ENCODE measurements at places on chromosomes 7 and 10.

- no peak for DNase-seq
Measured at GRCh38 chr10:124703372-124703771, 40.8 kb downstream of the FAM53B start.

DNA sequence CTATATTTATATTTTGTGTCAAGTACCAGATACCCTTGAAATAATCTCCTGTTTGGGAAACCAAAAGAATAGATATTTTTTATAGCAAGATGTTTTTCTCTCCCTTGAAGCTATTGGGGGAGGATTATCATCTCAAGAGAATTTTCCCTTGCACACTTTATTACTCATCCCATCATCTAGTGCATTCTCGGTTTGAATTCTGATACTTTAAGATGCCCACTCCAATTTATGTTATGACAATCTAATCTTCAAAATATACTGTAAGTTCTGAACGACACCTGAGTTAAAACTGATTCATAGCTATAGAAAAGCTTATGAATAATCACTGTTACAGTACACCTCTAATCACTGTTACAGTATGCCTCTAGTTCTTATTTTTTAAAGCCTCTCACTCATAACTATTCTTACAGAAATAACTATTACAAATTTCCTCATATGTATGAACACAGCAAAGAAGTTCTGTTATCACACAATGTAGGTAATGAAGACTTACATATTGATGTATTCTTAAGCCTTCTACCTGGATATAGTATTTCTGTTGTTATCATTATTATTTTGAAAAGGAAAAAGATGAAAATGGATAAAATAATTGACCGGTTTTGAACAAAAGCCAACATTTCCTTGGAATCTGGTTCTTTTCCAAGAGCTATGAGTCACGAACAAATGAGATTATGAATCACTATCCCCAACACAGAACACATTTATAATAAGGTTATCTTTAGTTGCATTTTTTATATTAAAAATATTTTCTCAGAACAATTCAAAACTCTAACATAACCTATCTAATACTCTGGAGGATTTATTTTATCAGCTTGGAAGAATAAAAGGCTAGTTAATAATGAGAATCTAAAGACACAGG lies 72.3 kb upstream of the FAM13C start:
- DNase-seq = no peak

GRCh38 chr7:45229156-45229920 lies 71.7 kb downstream of the RAMP3 start:
- no peak for DNase-seq

DNA sequence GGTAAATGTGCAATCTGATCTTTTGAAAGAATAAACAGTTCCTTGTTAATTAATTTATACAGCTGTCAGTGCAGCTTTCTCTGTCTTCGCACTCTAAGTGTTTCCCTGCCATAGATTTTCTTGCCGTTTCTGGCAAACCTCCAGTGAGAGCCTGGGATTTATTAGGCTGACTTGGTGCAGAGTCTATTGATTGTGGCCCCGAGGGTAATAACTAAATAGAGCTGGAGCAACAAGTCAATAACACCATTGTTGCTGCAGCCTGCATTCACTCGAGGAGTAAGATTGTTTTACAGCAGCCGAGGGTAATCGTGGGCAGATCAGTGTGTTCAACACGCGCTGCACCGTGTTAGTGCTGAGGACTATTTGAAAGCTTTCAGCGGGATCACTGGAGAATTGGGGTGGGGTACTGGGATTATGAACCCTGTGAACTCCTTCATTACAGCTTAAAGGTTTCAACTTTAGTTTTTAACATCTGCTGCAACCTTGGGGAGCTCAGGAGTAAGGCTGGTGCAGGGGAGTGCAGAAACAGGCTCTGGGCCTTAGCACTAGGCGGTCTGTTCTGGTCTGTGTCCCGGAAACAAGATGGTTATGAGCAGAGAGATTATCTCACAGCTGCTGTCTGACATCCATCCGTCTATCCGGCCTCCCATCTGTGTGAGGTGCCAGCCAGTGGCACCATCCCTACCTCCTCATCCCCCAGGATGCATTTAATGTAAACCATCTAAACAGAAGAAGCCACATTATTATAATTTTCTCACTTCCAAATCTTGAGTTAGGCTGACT lies 174.0 kb upstream of the TCF7L2 start:
- DNase-seq = no peak

DNA sequence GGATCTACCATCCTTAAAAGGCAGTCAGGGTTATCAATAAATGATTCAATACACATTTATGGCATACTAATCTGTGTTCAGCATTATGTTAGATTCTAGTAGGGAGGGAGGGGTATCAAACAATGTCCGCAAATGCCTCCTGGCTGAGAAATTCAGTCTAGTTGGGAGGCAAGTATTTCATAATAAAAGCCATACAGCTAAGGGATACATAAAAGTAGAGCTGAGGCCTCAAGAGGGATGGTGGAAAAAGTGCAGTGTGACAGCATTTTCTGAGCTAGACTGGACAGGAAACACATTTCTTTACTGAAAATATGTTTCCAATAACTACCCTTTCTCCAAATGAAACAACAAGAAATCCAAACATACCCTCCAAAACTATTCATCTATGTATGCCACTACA lies 152.8 kb upstream of the LRRN3 start:
- no peak for DNase-seq

DNA sequence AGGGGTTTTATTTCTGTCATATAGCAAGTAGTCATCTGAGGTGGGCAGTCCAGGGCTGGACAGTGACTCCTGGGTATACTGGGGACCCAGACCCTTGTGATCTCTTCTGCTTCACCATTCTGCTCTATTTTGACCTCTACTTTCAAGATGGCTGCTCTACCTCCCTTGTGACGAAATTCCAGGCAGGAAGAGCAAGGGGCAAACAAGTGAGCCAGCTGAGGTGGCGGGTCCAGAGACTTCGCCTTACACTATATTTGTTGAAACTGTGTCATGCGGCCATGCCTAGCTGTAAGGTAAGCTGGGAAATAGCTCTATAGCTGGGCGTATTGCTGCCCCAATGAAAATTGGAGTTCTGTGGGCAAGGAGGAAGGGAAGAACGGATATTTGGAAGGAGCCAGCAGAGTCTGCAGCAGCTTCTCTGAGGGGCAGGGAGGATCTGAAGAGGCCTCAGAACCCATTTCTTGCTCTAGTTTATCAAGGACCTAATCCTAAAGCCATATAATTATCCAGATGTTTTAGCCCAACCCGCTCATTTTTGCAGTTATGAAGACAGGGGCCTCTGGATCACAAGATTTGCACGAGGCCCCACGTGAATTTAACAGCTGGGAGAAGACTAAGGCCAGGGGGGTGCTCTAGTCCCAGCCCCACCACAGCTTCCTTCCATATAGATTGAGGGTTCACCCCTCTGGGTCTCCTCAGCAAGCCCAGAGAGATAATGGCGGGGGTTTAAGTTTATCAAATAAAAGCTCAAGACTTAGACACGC lies 7.7 kb upstream of the CPA1 start:
- no peak for DNase-seq

- no peak for DNase-seq
Measured at GRCh38 chr10:32929634-32930033, 28.4 kb downstream of the ITGB1 start.

DNA sequence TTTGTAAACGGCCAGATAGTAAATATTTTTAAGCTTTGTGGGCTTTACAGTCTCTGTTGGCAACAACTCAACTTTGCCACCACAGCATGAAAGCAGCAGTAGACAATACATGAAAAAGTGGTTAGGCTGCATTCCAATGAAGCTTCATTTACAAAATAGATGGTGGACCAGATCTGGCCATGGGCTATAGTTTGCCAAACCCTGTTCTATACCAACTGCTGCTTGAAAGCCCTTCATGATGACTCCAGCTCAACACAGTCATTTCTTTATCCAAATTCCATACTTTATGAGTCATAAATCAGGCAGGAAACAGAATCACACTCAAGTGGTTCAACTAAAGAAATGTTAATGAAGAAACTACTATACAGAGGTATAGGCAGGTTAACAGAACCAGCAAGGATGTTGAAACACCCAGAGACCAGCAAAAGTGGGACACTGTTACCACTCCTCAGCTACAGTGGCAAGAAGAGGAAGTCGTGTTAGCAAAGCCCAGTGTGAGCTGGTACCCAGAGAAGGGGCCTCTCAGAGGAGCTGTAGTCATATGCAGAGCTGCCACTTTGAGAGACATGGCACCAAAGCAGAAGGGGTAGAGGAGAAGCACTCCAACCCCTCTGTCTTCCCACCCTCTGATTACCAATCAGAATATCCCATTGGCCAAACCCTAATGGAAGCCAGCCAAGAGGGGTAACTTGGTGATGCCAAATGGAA lies 72.5 kb downstream of the PRLHR start:
- no peak for DNase-seq

DNA sequence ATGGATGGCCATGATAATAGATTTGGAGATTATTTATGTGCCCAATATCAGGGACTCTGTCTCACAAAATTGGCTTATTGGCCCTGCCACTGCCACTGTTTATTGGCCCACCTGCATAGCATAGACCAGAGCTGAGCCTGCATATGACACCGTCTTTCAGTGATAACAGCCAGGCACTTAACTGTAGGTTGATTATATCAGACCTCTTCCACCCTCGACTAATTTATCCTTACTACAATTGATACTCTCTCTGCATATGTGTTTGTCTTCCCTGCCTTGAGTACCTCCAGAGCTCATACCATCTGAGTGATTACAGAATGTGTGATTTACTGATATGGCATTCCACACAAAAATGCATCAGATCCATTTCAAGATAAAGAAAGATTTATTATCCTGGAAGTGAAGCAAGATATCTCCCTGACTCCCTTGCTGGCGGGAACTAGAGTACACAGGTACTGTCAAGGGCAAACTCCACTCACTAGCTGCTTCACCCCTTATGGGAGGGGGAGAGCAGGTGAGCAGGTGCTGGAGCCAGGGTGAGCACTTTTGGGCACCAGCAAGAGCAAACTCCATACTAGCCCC lies 13.1 kb upstream of the SAMD9L start:
- DNase-seq = no peak

DNA sequence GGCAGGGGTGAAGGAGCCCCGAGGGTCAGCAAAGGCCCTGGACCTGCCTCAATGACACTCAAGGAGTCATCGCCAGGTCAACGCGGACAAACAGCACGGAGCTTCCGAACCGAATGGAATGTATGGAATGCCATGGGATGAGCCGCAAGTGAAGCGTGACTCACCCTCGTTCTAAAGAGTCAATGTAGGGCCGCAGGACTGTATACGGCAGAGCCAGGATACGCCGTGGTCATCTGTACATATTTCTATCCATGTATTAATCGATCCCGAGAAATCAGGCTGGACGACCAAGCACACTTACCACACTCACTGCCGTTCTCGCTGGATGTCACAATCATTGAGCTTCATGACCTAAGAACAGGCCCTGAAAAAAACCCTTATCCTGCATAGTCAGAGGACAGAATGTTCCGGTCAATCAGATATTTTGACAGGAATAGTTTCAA lies 4.3 kb downstream of the SNX8 start:
- no peak for DNase-seq

DNA sequence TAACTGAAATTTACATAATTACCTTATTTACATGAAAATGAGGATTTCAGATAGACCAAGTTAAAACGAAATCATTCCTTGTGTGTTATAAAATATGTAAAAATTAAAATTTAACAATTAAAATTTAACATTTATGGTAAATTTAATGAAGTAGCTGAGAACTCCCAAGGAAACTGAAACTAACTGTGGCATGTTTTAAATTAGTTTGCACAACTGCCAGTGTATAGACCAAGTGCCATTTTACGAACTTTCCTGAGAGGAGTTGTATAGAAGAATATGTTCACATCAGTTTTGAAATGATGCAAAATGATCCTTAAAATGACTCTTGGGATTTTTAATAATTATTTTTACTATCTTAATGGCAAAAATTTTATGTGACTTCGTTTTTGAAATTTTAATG lies 23.6 kb downstream of the PDLIM1 start:
- no peak for DNase-seq

DNA sequence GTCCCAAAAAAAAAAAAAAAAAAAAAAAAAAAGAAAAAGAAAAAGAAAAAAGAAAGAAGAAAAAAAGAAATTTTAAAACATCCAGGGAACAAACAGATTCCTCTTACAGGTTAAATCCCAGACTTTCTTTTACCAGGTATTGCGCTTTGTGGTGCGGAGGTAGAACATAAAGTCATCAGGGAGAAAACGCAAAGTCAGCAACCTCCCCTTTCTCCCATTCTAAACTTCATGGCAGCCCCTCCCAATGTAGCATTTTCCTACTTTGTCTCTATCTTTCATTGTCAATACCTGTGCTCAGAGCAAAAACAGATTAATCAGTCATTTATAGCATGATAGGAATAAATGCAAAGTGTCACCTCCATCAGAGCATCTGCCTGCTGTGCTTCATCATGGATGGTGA lies 299.7 kb downstream of the SFMBT2 start:
- DNase-seq = no peak

- DNase-seq = no peak
Measured at GRCh38 chr10:88733215-88733614, 26.6 kb upstream of the LIPN start.

DNA sequence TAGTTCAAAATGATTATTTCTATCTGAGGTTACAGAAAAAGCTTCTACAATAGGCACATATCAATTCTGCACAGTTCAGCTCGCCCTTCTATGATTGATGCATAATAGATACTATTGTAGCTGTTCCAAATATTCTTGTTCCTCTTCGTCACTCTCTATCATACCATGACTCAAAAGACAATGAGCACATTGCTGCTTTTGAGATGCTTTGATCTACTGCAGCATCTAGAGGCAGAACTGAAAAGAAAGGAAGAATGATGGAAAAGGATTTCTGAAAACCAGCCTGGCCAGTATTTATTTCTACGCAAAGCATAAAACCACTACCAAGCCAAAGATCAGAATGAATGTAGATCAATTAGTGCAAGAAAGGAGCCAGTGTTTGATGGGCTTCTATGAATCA lies 59.3 kb upstream of the PLXDC2 start:
- peak; percentile 26 for DNase-seq

DNA sequence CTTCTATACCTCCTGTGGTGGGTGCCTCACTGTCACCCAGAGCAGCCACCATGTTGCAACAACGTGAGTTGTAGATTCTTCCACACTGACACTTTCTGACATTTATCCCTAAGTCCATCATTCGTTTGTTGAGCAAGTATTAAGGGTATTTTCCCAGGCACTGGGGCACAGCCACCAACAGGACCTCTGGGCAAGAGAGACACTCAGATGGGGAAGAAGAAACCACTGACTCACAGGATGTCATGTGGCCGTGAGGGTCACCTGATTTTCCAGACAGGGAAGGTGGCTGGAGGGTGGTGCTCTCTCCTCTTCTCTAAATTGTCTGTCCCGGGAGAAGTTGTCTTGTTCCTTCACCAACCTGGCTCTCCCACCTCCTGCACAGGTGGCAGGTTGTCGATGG lies 51.7 kb upstream of the PPIF start:
- no peak for DNase-seq

DNA sequence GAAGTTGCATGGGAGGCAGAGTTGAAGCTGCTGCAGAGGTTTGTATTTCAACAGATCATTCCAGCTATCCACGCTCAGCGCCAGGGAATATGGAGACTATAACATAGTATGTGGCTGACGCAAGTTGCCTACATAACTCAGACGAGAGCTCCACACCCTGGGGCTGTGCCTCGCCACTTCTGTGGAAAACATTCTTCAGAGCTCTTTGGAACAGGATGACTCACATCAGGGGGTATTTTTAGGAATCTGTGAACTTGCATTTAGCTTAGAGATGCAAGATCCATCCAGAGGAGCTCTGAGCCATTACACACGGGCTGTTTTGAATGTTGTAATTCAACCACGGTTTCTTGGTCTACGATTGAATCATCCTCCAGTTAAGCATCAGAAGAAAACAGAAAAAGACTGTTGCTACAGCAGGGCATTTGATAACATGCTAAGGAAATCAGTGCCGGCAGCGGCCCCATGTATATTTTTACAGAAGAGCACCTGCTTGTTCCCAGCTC lies 481.5 kb upstream of the AKR1E2 start:
- no peak for DNase-seq

Measured in hippocampal formation (tissue), 2 donors.